ENCODE measurements at places on chromosomes 5 and 9.

GRCh38 chr5:68369457-68370125 lies 154.0 kb downstream of the PIK3R1 start:
- DNase-seq = no peak

DNA sequence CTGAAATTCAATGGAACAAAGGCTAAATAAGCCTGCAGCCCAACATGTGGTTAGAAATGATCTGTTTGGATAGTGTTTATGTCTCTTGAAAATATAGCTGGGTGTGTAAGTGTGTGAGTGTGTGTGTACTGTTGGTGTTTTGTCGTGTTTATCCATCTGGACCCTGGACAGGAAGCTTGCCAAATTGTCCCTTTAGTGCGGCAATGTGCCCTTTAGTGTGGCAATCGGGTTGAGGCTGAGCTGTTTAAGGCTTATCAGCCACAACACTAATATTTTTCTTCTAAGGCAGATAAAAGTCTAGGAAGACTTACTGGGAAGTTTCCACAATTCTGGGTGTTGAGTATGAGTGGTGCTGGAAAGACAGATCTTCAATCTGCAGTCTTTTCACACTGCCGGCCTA lies 180.2 kb downstream of the YTHDC2 start:
- DNase-seq = no peak

GRCh38 chr5:142384014-142384413 lies 59.2 kb upstream of the SPRY4 start:
- DNase-seq = no peak

- no peak for DNase-seq
These were observed 1748.7 kb downstream of the EFNA5 start for GRCh38 chr5:105922080-105922479.

GRCh38 chr9:3571500-3571899 lies 45.7 kb upstream of the RFX3 start:
- DNase-seq = no peak

DNA sequence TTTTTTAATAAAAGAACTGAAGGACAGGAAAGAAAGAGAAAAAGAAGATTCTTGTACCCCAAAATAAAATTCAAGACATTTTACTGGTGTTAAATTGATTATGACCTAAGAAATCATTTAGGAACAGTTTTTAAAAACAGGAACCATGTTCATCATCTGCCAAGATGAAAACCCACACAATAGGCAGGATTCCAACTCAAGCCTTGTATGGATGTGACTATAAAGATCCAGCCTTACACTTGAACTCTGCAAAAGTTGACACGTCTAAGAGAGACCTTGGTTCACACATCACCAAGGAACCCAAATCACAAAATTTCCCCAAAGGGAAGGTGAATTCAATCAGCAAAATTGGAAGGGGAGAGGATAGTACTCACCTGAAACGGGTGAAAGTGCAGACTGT lies 82.6 kb downstream of the SMIM23 start:
- DNase-seq = no peak

DNA sequence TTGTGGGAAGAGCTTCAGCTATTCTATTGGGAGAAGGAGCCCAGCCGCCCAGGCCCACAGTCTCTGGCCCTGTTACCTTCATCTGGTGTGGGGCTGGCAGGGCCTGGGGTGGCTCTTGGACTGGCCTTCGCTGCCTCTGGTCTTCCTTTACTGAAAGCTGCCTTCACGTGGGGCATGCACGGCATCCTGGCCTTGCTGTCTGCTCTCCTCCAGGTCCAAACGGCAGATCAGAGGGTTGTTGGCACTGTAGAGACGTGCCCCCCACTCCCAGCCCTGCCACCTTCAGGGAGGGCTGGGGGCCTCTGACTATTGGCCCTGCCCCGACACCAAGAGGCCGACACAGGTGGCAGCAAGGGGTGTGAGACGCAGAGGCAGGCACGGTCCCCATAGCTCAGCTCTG lies 291.3 kb upstream of the IRX1 start:
- DNase-seq = no peak

- no peak for DNase-seq
These were observed 349.1 kb downstream of the ISL1 start for GRCh38 chr5:51732304-51732703.

DNA sequence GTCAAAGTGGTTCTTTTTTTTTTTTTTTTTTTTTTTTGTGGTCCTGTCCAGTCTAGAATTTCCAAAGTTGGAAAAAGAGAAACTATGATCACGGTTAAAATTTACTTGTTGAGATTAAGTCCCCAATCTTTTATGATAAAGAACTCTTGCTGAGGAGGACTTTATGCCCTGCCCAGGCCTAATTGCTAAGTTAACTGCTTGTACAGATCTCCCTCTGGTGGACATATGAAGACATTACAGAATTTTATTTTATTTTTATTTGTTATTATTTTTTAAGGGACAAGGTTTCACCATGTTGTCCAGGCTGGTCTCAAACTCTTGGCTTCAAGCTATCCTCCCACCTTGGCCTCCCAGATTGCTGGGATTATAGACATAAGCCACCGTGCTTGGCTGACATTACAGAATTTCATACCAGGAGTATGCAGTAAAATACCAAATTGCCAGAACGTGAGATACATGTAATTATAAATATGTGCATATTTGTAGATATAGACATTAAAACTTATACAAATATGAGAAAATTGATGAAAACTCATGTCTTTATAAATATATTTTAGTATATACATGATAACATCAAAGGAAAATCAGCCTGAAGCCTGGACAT lies 91.2 kb downstream of the RFK start:
- DNase-seq = no peak

- DNase-seq = no peak
These were observed 176.9 kb downstream of the RAB3C start for GRCh38 chr5:58759745-58760144.

DNA sequence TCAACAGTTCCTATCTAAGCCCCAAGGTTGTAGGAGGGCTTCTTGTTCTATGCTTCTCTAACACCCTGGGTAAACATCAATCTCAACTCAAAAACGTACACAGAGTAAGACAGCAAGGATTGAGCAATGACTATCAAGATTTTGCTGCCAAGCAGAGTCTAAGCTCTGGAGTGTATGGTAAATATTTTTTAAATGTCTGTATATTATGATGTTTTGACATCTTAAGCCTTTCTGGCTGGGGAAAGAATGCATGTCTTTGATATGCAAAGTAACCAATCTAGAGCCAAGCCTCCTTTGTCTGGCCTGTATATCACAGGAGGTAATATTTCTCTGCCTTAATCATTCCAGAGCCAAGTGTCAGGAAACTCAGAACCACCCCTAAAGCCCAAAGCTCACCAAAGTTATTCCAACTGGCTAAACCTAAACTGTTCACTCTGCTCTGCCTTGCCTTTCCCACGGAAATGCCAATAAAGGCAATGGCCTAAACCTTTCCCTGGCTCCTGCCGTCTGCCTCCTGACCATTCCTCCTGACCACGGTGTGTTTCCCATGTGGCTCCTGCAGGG lies 45.2 kb downstream of the YIPF5 start:
- DNase-seq = no peak

- DNase-seq = no peak
These were observed 2.5 kb downstream of the CENPP start for GRCh38 chr9:92328225-92328624.

DNA sequence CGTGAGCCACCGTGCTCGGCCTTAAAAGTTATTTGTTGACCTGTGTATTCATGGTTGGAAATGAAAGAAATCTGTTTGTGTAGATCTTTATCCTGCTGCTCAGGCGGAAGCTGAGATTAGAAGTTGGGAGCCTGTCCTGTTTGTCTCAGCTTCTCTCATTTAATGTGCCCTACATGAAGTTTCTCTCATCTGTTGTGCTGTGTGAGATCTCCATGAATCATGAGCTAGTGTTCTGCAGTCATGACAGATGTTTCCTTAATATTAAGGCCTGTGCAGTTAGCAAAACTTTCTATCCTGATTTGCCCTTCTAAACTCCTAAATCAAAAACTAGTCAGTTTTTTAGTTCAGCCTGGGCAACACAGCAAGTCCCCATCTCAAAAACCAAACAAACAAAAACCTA lies 59.5 kb downstream of the FAM78A start:
- DNase-seq = no peak

DNA sequence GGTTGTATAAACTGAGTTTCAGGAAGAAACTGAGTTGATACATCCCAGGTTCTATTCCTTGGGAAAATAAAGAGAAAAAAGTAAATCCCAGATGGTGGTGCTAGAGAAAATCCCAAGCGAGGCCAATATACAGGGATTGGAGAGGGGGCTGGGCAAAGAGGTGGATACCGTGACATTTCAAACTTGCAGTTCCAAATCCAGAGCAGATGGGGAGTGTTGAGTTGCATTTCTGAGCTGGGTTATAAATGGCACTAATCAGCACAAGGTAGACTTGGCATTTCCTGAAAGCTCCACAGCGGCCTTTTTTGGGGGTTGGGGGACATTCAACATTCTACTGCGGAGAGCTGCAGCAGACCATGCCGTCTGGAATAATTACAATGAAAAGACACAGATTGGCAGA lies 224.4 kb downstream of the NXNL2 start:
- no peak for DNase-seq

DNA sequence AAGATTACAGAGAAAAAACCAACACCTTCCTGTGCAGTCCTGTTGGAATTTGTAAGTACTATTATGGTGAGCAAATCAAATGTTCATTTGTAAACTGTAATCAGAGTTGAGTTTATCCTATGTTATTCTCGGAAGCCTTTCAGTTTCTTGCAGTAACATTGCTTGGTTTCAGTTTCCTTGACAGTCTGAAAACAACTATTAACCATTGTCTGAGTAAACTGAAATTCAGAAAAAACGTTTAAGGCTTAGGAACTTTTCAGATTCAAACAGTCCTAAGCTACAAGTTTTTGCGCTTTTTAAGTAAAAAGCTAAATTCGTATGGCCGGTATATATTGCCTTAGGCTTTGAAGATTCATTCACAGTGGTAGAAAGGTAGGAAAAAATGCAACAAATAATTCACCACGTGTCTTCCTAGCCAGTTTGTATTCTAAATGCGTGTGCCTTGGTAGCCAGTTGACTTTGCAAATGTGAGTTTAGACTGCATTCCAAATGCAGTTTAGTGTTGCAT lies 2.5 kb downstream of the GPBP1 start:
- DNase-seq = no peak

DNA sequence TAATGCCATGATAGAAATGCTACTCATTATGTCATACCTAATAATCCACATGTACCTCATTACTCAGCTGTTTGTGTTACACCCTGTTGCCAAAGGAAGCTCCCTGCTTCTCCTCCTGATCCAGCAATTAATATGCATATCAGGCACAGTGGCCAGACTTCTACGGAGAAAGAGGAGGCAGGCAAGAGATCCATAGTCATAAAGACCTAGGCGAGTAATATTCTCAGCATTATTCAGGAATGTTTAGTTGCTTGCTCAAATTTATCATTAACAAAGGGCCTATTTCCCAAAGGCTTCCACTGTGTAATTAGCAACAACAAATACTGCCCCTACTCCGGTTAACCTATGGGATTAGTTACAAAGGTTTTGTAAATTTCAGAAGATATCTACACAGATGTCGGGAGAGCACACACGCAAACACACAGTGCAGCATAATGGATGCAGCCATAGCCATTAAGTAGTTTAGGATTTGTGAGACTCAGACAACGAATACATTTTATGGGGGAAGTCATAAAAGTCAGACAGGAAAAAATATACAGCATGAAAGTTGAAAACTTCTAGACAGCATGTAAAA lies 192.6 kb downstream of the EFNA5 start:
- no peak for DNase-seq

DNA sequence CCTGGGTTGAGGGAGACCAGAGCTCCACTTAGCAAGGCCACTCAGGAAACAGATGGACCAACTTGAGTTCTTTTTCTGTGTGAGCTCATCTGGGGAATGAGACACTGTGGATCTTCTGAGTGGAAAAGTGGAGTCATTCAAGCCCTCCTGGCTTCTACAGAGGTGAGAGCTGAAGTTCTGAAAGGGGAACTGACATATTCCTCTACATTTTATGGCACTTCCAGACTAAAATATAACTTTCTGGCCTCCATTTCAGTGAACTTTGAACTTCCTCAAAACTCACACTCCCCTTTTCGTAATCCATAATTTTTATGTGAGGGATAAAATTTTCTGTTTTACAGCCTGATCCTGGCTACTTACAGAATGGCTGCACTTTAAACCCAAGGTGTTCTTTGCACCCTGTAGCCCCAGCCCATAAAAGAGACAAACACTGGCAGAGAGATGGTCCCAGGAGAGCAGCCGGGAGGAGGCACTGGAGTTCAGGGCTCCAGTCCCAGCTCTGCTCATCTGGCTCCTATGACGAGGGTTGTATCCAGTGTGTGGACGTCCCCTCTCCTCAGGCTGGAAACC lies 10.8 kb downstream of the SPAAR start:
- no peak for DNase-seq

DNA sequence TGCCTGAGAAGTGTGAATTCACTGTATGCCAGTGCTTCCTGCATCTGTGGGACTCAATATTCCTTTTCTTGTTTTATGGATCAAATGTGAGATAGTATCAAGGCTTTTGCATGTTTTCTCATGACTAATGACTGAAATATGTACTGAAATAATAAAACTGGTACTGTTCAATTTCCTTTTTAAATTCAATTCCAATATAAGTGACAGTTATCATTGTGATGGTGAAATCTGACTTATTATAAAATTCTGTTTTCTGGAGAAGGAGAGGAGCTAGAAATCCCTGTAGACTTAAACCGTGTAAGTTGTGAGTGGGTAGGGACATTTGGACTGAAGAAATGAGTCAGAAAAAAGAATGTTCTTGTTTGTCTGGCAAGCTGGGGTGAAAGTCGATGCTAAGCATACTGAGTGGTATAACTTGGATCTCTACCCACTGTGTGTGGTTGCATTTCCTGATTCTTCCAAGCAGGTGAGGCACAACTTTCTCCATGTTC lies 245.2 kb downstream of the EFNA5 start:
- no peak for DNase-seq

GRCh38 chr9:85931495-85931894 lies 9.5 kb upstream of the NAA35 start:
- no peak for DNase-seq

DNA sequence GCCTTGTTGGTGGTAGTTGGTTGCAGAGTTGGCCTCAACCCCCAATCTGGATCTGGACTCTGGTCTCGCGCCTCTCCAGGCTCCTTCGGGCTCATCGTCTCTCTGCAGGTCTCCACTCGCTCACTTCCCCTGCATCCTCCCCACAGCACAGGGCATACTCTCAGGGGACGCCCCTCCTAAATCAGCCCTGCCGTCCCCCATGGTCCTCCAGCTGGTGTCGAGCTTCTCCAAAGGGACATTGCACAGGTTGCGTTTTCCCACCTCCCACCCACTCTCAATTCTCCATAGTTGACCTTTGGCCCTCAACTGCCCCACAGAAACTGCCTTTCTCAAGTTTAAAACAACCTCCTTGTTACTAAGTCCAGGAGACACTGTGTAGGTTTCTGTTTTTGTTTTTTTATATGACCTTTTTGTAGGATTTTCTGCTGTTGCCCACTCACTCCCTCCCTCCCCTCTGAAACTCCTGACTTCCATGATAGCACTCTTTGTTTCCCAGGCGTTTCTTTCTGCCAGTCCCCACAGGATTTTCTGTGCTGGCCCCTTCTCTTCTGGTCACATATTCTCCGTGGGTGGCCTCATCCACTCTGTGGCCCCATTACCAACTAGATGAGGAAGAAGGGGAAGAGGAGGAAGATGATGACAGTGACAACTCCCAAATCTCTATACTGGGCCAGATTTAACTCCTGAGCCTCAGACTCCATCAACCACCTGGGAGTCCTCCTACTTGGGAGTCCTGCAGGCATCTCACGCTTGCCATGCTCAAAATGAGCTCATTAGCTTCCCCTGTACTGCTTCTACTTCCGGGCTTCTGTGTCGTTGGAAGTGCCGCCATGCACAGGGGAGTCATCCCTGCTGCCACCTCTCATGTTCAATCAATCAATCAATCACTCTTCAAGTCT lies 50.3 kb downstream of the ALG2 start:
- no peak for DNase-seq

Measured in chondrocyte (in vitro differentiated cells).